ENCODE measurements at places on chromosomes 4 and X.

DNA sequence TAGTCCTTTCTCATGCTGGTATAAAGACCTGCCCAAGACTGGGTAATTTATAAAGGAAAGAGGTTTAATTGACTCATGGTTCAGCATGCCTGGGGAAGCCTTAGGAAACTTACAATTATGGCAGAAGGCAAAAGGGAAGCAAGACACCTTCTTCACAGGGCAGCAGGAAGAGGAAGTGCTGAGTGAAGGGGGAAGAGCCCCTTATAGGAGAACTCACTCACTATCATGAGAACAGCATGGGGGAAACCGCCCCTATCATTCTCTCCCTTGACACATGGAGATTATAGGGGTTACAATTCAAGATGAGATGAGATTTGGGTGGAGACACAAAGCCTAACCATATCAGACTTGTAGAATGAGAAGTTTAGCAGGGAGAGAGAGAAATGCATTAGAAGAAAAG is 373.3 kb upstream of the DIAPH2 start:
- no peak for DNase-seq

DNA sequence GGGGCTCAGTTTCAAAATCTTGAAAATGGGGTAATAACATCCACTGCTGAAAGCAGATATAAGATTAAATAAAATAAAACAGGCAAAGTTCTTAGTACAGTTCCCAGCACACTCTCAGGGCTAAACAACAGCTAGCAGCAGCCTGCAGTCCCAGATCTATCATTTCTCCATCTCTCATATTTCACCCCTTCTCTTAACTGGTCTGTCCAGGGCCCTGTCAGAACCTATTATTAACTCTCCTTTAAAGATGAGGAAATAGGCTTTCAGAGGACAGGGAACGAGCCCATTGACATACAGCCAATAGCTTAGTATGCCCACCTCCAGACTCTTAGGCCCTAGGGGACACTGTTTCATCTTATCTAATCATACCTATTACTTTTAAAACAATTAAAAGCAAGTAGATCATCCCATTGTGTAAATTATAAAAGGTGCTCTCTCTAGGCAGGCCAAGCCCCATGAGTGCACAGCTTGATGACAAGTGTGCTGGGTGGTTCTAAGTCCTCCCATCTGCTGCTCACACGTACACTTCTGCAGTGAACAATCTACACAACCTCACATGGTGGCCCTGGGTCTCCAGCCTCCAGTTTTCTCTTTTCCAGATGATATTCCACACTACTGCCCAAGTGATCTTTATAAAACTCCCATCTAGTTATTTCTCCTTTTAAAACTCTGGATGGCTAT is 119.0 kb downstream of the APBB2 start:
- no peak for DNase-seq

- no peak for DNase-seq
Observed at GRCh38 chrX:110222497-110223257, 95.2 kb downstream of the AMMECR1 start.

- no peak for DNase-seq
Observed at GRCh38 chr4:56217343-56217890, 169.9 kb downstream of the AASDH start.

- no peak for DNase-seq
Observed at GRCh38 chrX:87337267-87337666, 180.3 kb upstream of the KLHL4 start.

- DNase-seq, result no peak
Observed at GRCh38 chrX:54180403-54180802, 2.7 kb downstream of the FAM120C start.

- DNase-seq, result no peak
Observed at GRCh38 chr4:126766241-126766640, 866.5 kb upstream of the INTU start.

GRCh38 chrX:100720301-100720700 is 11.6 kb downstream of the SYTL4 start:
- DNase-seq, result no peak

DNA sequence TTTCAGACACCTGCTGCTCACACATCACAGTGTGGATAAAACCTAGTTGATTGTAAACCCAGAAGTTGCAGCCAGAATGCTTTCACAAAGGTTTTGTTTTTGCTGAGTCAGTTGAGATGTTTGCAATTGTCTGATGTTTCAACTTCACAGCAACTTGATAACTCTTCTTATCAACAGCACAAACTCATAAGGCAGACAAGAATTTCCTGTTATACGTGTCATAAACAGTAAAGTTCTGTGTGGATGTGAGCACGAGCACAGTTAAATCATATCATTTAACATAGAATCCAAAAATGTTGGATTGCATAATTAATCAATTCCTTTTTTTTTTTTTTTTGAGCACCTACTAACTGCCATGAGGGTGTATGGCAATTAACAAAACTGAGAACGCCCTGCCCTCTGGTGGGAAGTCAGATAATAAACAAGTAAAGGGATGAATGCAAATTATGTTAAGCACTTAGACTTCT is 512.2 kb downstream of the PDHA2 start:
- no peak for DNase-seq

DNA sequence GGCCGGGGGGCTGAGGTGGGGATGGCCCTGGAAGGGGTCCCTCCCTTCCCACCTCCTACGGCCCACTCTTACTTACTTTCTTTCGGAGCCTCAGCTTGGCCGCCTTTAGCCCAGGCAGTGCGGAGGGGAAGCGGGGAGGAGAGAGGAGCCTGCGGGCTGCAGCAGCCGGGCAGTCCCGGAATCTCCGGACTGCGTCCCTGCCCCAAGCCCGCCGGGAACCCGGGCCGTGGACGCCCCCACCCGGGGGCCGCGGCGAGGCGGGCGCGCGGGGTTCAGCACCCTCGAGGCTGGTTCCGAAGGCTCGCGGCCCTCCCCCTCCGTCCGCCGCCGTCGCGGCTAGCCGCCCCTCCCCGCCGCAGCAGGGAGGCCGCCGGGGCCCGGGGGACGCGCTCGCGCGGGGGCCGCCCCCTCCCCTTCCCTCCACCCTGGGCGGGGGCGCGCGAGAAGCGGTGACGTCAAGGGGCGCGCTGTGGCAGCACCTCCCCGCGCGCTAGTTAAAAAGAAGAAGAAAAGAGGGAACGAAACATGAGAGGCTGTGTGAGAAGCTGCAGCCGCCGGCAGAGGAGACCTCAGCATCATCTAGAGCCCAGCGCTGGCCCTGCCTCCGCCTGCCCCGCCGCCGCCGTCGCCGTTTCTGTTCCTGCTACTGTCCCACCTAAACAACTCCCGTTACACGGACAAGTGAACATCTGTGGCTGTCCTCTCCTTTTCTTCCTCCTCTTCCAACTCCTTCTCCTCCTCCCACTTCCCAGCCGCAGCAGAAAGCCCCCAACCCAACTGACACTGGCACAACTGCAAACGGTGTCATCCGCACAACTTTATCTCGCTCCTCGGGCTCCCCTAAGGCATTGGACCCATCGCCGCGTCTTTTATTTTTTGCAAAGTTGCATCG is at the start of gene HHIP:
TSS of gene HHIP (plus strand) at position 526 of the 892 bp plus-strand sequence. CDS start 520 bp downstream, outside the sequence.
- no peak for DNase-seq

GRCh38 chr4:120973207-120973606 is 50.7 kb upstream of the PRDM5 start:
- DNase-seq, result no peak

DNA sequence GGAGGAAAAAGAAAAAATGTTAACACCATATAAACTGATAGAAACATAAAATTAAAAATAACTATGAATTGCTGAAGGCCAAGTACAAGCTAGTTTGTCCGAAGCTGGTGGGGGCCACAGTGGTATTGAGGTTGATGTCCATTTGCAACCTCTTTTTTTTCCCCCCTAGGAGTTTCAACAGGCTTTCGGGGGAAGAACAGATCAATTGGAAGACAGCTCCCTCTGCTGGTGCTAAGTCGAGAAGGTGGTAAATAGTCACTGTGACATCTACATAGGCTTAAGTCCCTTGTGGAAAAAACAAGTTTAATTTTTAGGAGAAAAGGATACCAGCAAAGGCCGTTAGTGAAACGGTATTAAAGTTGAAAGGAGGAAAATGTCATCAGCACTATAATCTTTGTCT is 115.7 kb upstream of the ZXDA start:
- no peak for DNase-seq

- DNase-seq, result no peak
Observed at GRCh38 chr4:110632506-110633357, 9.9 kb upstream of the PITX2 start.

GRCh38 chrX:51825436-51825835 is 68.0 kb upstream of the MAGED1 start:
- no peak for DNase-seq

- DNase-seq, result no peak
Observed at GRCh38 chr4:95363966-95364365, 184.8 kb downstream of the UNC5C start.

DNA sequence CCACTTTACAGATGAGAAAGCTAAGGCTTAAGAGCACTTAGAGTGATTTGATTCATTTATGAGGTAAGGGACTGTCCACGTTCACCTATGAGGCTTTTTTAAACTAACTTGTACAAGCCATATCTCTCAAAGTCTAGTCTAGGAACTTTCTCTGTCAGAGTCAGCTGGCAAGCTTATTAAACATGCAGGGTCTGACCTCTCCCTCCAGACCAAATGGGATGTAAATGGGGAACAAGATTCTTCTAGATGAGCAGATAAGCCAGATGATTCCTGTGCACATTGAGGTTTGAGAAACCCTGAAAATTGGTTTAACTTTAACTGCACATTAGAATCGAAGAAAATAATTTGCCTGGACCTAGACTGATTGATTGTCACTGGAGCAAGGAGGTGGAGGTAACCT is 160.0 kb upstream of the SPRY1 start:
- no peak for DNase-seq

DNA sequence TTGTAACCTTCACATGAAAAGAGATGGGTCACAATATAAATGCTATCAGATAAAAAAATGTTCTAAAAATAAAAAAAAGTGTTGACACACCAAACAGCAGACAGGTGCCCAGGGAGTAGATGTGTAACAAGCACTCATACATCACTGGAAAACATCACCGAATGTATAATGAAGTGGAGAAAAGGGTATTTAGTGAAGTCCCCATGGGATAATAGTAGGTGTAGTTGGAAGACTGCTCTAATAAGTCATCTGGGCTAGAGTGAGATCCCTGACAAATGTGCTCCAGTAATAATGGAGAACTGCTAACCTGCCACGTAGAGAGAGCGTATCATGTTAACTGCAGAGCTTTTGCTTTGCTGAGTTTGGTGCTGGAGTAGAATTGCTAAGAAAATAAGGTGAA is 152.0 kb downstream of the GRIA2 start:
- no peak for DNase-seq

- no peak for DNase-seq
Observed at GRCh38 chrX:40043895-40044294, 53.9 kb downstream of the BCOR start.

- DNase-seq, result no peak
Observed at GRCh38 chrX:130435937-130436336, 34.1 kb downstream of the RBMX2 start.

- DNase-seq, result no peak
Observed at GRCh38 chr4:115485402-115485801, 372.0 kb upstream of the NDST4 start.

- DNase-seq, result no peak
Observed at GRCh38 chr4:24973404-24973746, 57.4 kb downstream of the LGI2 start.

DNA sequence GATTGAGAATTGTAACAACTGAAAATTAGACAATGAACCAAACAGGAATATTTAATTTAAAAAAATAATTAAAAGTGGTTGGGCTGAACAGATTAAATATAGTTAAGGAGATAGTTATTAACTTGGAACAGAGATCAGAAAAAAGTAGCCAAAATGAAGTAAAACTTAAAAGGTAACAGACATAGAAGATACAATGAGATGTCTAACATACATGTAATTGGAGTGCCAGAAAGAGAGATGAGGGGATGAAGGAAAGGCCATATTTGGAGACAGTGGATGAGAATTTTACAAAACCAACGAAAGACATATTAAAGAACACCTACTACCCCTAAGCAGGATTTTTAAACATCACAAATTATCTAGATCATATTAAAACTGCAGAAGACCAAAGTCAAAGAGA is 8.0 kb downstream of the TBC1D9 start:
- no peak for DNase-seq

- no peak for DNase-seq
Observed at GRCh38 chr4:139558235-139559088, 2.4 kb upstream of the SETD7 start.

GRCh38 chrX:136656361-136656964 is 8.5 kb downstream of the CD40LG start:
- DNase-seq, result no peak

- DNase-seq, result no peak
Observed at GRCh38 chr4:61493470-61493869, 293.3 kb downstream of the ADGRL3 start.

- no peak for DNase-seq
Observed at GRCh38 chr4:142579443-142579842, 266.7 kb downstream of the INPP4B start.

- DNase-seq, result no peak
Observed at GRCh38 chrX:94493405-94493804, 819.4 kb downstream of the FAM133A start.

GRCh38 chr4:87118826-87119225 is 101.6 kb downstream of the KLHL8 start:
- no peak for DNase-seq

DNA sequence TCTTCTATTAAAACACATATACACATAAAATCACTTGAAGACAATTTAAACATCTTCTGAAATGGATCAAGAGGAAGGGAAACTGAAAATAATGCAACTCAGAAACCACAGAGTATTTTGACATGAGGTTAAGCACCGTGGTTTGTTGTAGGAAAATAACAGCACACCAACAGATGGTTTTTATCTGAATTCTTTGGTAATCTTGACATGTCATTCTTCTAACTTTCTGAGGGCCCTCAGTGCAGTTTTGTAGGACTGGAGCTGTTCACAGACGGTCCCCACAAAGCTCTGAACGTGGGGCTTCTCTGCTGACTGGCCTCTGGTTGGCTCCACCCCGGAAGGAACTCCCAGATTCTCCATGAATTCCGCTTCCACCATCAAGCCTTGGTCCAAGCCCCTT is 16.0 kb upstream of the TLR8 start:
- no peak for DNase-seq

DNA sequence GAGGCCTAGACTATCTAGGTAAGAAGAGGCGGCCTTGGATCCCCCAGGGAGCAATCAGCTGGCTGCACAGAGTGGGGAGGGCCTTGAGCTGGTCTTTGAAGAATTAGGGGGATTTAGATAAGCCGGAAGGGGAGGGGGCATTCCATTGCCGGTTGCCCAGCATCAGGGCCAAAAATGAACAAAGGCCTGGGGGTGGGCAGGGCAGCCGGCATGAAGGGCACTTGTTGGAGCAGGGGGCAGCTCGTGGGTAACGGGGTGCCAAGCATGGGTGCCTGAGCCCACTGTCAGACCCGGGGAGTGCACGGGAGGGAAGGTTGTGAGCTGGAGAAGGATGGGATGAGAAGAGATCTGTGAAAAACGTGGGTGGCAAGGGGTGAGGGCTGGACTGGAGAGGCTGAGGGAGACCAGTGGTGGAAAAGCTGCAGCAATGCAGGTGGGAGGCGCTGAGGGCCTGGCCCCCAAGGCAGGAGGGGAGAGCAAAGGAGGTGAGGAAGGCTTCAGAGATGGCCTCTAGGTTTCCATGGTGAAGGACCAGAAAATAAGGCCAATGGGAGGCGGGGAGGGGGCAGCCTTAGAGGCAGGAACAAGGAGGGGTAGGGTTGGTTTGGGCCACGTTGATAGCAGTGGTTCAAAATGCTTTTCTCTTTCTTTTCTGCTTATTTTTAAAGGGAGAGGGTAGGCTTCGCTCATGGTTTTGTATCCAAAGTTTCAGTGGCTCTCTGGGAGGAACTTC is 8.6 kb downstream of the KLF3 start:
- no peak for DNase-seq

- DNase-seq, result no peak
Observed at GRCh38 chr4:111977419-111977965, 167.8 kb upstream of the FAM241A start.
